ENCODE measurements at places on chromosomes 11 and 22.

DNA sequence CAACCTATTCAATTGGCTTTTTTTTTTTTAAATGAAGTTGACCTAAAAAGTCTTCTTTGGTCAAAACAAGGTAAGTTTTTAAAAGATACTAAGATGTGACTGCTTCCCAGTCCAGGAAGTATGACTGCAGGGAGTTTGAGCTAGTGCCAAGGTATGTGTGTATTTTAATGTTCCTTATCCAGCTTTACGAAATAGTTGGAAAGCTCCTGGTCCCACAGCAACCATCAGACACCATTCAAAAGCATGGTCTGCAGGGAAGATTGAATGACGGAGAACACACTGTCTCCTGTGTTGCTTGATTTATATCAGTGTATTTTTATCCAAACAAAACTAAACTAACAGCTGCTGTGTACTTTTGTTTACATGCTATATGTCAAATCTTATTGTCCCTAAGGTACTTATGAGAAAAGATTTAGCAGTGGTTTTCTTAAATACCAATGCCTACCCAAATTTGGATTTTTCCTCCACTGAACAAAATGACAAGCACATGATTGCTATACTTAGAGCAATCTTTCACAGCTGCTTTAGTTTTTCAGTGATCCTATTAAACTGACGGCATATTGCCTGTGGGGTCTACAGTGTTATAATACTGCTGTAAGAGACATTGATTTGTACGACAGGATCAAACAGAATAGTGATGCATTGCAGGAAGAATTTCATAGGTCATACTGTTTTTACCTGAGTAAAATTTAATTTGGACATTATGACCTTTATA, 122.9 kb downstream of the DCDC1 start:
- no peak for DNase-seq

DNA sequence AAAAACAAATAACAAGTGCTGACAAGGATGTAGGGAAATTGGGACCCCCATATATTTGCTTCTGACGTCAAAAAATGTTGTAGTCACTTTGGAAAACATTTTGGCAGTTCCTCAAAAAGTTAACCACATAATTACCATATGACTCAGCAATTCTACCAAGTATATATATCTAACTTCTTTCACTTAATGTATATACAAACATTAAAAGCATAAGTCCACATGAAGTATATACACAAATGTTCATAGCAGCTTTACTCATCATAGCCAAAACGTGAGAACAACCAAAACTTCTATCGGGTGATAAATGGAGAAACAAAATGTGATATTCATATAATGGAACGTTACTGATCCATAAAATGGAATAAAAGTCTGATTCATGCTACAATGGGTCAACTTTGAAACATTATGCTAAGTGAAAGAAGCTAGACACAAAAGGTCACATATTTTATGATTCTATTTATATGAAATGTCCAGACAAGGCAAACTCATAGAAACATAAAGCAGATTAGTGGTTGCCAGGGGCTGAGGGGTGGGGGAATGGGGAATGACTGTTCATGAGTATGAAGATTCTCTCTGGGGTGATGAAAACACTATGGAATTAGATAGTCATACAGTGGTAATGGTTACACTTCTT, 48.7 kb upstream of the TEAD1 start:
- DNase-seq, result no peak

- no peak for DNase-seq
Measured at GRCh38 chr22:48047722-48048500, 1285.5 kb downstream of the TBC1D22A start.

DNA sequence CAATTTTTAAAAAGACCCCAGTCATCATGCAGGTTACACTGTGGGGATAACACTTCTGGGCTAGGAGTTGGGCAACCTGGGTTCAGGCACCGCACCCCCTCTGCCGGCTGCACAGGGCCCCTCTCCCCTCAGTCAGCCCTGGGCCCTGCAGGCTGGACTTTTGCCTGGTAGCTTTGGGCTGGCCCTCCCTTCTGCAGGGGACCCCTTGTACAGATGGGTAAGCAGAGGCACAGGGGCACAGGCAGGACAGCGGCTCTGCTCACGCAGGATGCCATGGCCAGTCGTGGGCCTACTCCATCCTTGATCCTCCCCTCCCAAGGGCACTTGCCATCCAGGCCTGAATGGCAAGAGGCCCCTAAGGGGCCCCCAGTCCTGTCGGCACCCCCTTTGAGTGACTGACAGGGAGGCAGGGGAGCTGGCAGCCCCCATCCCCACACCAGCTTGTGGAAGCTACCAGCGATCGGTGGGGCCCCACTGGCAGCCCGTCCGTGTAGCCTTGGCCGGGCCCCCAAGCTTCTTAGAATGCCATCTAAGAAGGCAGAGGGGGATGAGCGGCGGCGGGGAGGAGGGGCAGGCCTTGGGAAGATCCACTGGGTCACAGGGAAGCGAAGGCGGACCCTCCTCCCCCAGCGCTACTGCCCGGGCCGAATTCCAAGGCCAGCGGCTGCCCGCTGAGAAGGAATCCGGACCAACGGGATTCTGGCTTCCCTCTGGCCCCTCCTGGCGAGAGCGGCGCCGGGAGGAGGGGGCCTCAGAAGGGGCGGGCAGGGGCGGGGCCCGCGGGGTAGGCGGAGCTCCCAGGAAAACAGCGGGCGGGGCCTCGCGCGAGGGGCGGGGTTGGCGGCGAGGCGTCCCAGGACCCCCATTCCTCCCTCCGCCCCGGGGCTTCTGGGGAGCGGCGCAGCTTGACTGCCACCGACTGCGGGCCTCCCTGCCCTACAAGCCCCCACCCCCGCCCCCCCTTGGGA, 6.8 kb upstream of the CHKA start:
- DNase-seq, result peak; percentile 80

GRCh38 chr11:123211149-123211852, 16.3 kb upstream of the CLMP start:
- DNase-seq, result no peak

DNA sequence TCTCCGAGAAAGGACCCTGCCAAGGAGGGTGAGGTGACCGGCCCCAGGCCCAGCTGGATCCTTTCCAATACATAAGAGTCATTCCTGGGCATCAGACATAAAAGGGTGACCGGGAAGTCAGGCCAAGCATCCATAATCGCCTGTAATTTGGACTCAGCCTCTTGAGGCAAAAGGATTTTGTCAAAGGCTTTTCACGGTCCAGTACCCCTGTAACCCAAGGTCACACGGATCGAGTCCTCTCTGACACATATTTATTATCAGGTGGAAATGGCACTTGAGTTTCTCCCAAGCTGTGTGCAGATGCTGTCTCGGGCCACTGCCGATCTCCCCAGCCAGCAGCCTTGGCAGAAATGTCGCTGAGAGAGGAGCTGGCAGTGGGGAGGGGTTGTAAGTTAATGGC, 556.5 kb downstream of the MN1 start:
- DNase-seq, result no peak

DNA sequence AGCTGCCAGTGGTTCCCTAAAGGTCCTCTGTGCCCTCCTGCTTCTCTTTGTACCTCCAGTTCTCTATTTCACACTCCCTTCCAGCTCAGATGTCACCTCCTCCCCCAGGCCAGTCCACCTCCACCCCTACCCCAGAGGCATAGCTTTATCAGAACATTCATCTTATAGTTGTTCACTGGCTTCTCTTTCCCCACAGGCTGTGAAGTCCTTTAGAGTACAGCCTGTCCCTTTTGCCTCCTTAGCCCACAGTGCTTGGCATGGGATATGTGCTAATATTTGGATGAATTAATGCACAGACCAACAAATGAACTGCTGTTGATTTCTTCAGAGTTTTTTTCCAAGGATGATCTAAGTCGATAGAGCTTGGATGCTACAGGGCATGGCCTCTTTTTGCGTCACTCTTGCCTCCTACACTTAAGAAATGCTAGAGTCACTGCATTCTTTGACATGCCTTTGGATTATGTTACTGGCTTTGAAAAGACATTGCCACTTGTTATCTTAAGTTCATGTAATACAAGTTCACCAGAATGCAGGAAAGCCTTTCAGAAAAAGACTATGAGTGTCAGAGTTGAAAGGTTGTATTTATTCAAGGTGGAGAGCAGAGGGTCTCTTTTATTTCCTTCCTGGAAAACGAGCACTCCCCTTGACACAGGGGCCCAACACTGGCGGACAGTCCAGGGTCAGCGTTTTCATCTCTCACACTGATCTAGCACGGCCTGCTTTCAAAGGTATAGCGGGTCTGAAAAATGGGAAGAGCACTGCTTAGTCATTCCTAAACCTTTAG, 75.7 kb downstream of the PISD start:
- DNase-seq, result no peak

- DNase-seq, result peak; percentile 49
Measured at GRCh38 chr22:31637447-31637890, 24.5 kb downstream of the PISD start.

- DNase-seq, result no peak
Measured at GRCh38 chr22:35684270-35684700, 33.4 kb upstream of the APOL5 start.

DNA sequence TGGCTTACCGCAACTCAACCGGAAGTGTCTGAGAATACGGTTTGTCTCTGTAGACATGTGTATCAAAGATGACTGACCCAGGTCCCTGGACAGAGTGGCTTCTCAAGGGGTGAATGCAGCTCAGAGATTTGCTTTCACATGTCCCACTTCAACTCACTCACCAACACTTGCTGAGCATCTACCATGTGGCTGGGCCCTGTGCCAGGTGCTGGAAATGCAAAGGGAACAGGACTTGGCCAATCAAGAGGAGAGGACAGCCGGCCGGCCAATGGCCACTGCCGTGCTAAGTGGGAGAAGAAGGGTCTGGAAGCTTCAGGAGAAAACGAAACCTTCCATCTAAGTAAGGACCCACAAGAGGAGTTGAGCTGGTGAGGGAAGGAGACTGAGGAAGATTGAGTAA, 151.3 kb downstream of the CEP164 start:
- no peak for DNase-seq

GRCh38 chr11:92766698-92767097, 202.8 kb upstream of the MTNR1B start:
- DNase-seq, result no peak

- DNase-seq, result no peak
Measured at GRCh38 chr11:47107744-47108143, 68.9 kb downstream of the ARFGAP2 start.

DNA sequence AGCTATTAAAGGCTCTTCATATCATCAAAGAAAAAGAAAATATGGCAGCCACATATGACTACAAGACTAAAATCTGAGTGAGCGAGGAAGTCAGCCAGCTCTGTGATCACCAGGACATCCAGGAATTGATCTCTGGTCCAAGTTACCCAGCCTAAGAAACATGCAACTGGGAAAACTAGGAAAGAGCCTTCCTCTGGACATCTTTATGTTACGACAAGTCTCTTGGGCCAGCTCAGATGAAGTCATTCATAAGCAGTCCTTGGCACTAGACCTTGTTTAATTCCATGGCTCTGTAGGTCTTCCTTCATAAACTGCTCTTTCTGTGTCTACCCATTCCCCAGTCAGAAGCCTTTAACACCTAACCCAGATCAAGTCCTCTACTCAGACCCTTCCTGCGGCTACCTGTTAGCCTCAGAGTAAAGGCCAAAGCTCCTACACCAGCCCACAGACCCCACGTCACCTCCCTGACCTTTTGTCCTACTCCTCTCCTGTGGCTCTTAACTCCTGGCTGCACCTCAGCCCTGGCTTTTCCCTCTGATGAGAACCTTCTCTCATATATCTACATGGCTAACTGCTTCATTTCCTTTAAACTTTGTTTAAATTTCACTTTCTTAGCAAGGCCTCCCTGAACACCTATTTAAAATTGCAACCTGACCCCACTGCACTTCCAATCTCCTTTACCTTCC, 134.0 kb downstream of the KIF18A start:
- no peak for DNase-seq

- no peak for DNase-seq
Measured at GRCh38 chr22:31983911-31984656, 39.7 kb downstream of the YWHAH start.

DNA sequence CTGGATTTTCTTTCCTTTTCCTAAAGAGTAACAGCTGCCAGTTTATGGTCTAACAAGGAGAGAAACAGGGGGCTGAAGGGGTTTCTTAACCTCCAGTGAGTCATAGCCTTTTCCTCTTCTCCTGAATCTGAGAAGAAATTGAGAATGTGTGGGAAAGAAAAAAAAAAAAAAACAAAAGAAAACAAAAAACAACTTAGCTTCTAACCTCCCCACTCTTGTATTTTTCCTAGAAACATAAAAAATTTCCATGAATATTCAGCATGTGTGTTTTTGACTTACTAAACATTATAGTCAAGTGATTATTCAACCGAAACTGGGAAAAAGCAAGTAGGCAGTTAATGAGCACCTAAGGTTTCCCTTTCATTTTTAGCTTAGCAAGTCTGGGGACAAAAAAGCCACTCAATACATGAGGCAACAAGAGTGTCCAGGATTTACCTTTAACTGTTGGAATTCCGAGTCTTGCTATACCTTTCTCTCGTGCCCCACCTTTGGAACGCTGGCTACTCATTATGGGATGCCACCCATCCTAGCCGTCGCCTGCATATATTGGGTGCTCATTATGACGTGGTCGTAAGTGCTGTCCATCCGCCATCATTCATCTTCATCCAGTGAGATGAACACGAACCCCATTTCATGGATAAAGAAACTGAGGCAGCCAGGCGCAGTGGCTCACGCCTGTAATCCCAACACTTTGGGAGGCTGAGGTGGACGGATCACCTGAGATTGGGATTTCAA, 2.4 kb downstream of the ASPHD2 start:
- DNase-seq, result no peak

DNA sequence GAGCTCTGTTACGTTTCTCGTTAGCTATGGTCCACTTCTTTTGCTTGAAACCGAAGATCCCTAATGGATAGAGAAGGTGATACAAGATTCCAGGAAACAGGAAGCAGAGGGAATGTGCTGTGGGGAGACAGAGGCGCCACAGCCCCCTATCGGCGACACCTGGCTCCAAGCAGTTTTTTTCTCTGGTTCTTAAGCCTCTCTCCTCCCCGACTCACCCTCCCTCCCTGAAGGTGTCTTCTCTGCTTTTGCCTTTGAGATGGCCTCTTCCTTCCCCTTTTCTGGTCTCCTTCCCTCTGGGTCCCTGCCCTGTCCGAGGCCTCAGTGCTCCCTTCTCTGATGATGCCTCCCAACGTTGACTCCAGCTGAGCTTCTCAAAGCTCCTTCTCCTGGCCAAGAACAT, 14.2 kb upstream of the APOBEC3A start:
- no peak for DNase-seq

DNA sequence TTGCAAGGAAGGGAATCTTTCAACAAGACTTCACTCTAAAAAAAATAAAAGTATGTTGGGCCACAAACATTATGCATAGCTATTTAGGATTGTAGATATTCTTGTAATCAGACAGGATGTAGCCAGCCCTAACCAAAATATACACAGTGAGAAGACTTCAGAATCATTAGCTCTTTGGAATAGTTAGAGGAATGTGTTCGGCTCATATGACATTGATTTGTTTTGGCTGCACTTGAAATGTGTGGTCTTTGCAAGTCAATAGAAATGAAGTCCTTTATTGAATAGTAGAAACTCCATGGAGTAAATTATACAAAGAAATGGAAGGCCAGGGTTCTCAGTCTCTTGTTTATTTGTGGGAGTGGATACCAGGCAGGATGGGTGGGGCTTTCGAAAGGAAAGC, 692.1 kb downstream of the NTM start:
- DNase-seq, result no peak

- DNase-seq, result no peak
Measured at GRCh38 chr22:37731804-37732471, 35.1 kb downstream of the TRIOBP start.

GRCh38 chr11:45031912-45032519, 81.3 kb upstream of the TP53I11 start:
- DNase-seq, result no peak

- no peak for DNase-seq
Measured at GRCh38 chr22:49657275-49657973, 170.2 kb downstream of the BRD1 start.

GRCh38 chr11:15893080-15893492, 463.3 kb downstream of the SOX6 start:
- DNase-seq, result no peak

GRCh38 chr11:36012455-36012854, 68.6 kb downstream of the LDLRAD3 start:
- no peak for DNase-seq
